NK-92 treated with Interleukin-12 subunit alpha and Interleukin-12 subunit beta, amount 100 ng/mL, for 24 hours (cell line): ENCODE measurements at places on chromosomes 1 and 21.

DNA sequence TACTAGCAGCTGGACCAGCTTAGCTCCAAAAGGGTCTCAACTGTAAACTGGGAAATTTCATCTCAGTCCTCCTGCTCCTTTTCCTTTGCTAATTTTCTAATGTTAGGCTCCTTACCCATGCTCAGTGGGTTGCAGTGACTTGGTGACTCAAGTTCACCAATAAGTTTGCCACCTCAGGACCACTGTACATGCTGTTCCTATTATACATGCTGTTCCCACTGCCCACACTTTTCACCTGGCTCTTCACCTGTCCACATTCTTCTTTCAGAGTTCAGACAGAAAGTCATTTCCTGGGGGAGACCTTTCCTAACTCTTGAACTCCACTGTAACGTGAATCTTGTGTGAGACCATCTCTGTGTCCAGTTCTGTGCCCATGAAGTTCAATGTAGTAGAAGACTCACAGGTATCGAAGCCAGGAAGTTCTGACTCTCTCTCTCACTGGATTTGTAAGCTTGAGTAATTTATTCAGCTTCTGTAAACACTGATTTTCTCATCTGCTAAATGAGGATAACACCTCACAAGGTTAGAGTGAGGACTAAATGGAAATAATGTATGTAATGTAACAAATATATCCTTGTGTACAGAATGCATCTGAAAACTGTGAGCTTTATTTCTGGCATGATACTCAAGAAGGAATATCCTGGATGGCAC lies 17.9 kb downstream of the CD2 start:
- DNase-seq = no peak

GRCh38 chr1:91613595-91613994 lies 112.9 kb downstream of the CDC7 start:
- DNase-seq = no peak

- no peak for DNase-seq
Observed at GRCh38 chr1:157498736-157499090, 53.6 kb downstream of the FCRL5 start.

GRCh38 chr1:197199923-197200271 lies 53.4 kb upstream of the ASPM start:
- no peak for DNase-seq

- DNase-seq = no peak
Observed at GRCh38 chr1:196516373-196516772, 91.9 kb downstream of the KCNT2 start.

DNA sequence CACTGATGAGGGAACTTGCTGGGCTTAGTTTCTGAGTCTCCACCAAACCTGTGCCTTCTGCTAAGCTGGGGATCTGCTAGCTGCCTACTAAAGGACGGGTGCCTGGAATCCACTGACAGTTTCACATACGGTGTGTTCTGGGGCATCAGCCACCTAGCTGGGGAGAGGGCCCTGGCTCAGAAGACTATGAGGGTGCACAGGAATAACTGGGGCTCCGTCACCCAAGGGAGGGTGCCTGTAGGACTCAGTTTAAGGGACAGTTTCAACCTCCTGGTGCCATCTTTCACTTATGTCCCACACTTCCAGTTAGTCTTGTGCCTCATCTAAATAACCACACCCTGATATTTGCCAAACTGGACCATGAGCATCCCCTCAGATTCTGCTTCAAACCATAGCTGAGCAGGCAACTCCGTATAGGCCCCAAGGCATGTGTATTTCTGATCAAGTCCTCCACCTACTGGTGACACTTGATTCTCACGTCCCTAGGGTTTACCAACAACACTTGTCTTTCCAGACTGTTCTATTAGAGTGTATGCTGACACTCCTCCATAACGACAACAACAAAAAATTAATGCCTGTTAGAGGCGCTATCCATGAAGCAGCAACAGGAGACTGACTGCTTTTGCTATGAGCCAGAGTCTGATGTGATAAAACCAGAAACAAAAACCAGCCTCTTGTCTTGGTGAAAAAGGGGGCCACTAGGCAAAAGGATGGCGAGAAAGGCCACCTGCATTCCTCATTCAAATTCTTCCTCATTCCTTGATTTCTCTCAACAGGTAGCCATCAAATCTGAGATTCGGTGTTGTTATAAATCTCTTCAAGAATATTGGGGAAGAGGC lies 55.0 kb upstream of the PAXBP1 start:
- DNase-seq = no peak

DNA sequence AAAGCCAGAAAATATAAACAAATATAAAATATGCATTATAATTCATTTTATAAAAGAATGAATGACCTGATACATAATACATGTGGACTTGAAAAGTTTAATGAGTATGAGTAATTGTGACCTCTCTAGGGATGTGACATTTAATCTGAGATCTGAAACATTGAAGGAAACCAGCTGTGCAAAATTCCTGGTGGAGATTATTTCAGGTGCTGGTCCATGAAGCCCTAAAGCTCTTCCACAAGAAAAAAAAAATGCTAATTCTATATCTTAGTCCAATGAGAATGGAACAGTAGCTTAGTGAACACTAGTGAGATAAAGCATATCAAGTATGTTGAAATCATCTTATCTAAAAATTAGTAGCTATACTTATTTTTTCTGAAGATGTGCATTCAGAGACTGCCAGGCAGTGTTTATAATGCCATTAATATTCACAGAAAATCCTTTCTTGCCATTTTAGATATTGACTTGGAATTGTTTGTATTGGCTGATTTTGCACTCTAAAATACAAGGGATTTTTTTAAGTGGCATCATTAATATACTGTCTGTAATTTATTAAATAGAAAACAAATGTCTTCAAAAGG lies 1485.9 kb downstream of the PLA2G4A start:
- DNase-seq = no peak
